ENCODE measurements at places on chromosomes 1 and 21.

- no peak for DNase-seq
Measured at GRCh38 chr1:156475568-156476500, 24.7 kb downstream of the MEF2D start.

DNA sequence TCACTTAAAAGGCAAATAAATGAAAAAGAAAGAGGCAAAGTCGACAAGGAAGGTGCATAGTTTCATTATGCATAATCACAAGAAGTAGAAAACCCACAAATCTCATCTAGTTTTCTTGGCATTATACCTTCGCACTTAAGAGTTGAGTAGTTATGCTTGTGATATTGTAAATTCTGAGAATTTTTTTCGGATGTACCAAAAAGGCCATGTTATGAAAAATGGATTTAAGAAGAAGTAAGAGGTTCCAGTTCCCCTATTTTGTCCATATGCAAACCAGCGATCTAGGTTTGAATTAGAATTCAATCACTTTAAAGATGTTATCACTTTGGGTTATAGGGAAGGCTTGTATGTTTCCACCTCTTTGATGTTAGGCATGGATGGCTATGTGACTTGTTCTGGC is 7.9 kb upstream of the ERICH3 start:
- DNase-seq = no peak

DNA sequence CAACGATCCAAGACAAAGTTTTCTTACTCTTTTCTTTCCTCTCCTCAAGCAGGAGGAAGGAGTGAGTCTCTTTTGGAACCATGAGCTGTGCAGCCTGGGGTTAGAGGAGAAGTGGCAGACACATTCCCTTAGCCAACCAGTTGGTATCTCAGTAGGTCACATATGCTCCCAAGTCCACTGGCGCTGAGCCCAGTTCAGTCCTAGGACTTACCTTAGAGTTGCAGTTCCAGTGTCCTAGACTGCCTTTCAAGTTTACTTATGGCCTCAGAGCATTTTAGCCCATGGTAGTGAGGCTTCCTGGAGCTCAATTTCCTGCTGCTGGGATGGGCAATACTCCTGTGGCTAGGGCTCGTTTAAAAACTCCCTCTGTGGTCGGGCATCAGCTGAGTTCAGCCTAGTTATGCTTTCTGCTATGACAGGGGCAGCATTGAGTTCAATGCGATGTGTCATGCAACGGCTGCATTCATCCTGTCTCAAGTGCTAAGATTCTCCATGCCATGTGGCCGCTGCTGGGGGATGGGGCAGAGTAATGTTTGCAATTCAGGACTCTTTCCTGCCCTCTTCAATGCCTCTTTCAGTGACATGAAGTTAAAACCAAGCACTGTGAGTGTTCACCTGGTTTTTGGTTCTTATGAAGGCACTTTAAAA is 103.8 kb downstream of the LRRC7 start:
- DNase-seq = no peak

DNA sequence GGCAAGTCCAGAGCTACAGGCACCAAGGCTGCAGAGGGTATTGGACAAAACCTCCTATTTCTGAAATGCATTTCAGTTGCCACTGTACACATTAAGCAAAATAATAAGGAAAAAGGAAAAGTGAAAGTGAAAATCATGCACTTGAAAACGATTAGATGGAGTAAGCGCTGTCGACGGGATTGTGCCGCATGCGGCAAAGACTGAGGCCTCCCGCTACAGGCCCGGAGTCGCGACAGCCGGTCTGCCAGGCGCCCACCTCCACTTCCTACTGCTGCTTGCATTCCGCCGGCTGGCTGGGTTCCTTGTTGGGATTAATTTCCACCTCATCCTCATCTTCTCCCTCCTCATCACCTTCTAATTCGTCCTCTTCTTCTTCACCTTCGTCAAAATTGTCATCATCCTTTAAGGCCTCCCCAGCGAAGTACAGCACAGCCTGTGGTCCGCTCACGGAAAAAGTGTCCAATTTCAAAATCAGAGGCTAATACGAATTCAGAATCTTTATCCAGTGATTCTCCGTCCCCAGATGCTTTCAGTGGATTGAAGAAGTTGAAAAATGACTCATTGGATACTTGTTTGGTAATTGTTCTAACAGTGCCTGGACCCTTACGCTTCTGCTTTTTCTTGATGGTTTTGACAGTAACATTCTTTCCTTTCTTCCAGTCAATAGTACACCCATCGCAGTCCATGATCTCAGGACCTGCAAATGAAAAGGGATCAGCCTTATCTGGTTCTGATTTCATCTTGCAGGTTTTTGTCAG is 38.0 kb downstream of the CD58 start:
- DNase-seq = no peak

DNA sequence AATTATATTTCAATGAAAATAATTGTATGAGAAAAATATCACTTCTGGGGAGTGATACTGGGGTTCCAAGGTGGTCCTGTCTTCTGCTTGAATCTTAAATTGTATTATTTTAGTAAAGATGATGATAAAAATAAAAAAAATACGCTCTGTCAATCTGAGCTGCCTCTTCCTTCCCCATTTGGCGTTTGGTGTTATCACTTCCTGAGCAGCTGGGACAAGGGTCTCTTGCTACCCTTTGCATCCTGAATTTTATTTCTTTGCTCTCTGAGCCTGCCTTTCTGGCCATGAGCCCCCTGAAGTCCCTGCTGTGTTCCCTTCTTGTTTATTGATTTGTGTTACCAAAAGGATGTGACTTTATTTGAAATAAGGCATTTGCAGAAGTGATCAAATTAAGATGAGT is 111.0 kb downstream of the KCNJ6 start:
- DNase-seq = no peak

GRCh38 chr1:170426596-170426995 is 105.4 kb upstream of the GORAB start:
- no peak for DNase-seq

- DNase-seq = no peak
Measured at GRCh38 chr21:31482460-31482859, 138.4 kb upstream of the TIAM1 start.

DNA sequence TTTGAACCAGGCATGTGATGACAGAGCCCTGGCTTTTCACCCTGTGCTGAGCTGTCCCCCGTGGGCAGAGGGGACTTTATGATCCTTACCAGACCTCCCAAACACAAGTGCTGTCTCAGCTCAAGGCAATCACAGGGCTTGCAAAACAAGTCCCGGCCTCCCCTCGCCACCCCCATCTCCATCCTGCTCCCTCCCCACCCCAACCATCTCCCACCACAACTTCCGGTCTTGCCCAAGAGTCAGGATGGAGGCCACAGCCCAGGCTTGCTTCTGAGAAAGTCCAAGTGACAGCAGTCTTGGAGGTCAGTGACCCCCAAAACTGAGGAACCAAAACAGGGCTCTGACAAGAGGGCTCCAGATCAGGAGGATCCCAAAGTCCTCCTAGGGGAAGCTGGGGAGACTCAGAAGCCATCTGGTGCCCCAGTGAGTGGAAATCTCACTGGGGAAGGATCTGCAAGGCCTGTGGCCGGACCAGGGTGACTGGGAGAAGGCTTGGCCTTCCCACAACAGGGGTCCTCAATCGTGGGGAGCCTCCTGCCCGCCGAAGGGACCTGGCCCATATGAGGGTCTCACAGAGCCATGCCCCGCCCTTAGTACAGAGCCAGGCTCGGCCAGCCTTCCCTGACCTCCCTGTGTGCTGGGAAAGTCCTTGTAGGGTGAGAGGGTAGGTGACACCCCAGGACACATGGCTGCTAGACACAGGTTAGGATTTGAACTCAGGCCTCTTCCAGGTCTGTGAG is 4.5 kb upstream of the SDC3 start:
- DNase-seq = no peak

DNA sequence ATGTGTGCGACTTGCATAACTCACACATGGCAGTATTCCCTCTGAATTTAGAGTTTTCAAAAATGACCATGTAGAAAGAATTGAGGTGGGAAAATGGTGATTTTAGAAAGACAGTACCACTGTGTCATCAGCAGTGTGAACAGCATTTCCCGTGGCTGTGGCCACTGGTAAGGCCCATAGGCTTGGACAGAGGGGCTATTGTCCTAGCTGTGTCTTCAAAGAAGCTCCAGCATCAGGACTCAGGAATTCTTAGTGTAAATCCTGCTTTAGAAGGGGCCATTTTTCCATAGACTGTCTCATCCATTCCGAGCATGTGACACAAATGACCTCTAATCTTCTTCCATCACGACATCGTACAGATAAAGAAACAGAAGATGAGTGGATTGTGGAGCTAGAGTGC is 119.3 kb upstream of the BACE2 start:
- DNase-seq = no peak

- DNase-seq = no peak
Measured at GRCh38 chr1:49606082-49606481, 417.7 kb downstream of the AGBL4 start.

DNA sequence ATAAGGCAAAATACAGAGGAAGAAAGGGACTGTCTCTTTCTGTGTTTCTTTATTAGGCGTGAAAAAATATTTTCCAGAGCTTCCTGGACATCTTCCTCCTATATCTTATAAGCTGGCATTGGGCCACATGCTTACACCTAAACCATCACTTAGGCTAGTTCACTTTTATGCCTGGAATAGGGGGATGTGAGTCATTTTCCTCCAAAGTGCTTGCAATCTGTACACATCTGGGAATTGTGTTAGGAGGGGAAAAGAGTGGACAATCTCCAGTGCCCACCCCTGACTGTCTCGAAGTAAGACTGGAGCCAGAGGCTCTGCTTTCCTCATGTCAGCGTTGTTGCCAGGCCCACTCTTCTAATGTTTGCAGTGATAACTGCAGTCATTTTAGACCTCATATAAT is 29.9 kb downstream of the GIPC2 start:
- no peak for DNase-seq

DNA sequence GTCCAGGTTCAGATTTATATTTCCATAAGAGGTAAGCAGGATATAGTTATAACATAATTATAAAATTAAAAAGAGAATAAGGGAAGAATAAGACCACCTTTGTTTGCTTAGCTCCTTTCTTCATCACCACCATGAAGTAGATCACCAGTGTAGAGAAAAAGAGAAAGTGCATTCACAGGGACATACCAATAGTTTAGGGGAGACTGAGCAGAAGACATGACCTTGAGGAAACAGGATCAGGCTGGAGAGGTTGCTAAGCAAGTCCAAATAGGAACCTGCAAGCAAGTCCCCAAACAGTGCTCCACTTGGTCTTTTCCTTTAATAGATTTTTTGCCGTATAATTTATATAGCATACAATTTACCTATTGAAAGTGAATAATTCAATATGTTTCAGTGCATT is 63.0 kb downstream of the KCNT2 start:
- no peak for DNase-seq

DNA sequence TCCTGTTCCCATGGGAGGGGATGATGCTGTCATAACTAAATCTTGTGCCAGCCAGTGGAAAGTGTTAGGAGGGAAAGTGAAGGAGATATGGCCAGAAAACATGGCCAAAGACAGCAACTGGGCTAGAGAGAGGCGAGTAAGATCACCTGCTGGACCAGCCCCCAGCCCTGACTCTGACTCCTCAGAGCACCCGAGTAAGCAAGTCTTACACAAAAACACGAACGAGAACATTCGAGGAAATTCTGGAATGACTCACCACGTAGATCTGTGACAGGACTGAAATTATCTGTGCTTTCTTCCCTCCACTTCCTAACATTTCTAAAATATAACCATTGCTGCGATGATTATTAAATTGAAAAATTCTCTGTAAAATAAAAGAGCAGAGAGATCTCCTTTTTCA is 9.2 kb downstream of the ZNF496 start:
- DNase-seq = no peak

DNA sequence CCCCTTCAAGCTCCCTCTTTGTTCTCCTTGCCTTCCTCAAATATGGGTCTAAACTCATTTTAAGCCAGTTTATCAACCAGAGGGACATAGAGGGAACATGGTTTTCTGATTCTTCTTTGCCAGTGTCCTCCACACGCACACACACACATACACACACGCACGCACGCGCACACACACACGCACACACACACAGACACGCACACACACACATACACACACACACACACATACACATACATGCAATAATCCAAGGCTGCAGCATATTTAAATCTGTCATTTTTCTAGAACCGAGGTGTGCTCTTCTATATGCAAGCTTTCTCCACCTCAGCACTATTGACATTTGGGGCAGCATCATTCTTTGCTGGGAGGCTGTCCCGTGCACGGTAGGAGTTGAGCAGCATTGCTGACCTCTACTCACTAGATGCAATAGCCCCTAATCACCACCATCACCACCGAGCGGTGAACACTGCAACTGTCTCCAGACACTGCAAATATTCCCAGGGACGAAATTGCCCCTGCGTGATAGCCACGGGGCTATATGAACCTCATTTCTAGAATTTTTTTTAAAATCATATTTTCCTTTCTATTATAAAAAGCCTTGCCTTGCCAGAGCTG is 8.0 kb downstream of the TNFRSF9 start:
- no peak for DNase-seq

DNA sequence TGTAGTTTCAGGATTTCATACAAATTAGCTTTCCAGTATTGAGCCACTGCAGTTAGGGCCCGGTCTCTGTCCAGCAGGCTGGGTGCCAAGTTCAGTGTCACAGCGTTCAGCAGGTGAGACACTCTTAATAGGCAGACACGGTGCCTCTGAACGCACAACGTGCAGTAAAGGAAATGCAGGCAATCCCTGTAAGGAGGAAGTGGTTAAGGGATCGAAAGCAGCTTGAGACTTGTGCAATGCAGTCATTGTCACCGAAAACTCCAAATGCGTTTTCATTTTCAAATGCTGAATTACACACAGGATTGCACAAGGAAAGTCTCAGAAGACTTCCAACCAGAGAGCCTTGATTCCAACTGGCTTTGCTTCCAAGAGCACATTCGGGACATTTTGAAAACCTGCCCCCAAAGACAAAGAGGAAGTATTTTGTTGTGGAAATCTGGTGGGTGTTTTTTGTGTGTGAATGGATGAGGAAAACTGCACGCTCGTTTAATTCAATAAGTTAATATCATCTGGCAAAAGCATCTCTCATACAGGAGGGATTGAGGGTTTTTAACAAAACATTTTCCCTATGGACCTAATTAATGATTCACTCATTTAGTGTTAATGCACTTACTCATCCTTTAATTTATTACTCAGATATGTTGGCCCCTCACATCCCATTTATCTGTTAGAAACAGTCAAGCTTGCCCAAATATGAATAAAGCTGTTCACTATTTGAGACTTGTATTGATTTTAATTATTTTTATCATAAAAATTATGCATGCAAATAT is 61.6 kb downstream of the PTGS2 start:
- DNase-seq = no peak

DNA sequence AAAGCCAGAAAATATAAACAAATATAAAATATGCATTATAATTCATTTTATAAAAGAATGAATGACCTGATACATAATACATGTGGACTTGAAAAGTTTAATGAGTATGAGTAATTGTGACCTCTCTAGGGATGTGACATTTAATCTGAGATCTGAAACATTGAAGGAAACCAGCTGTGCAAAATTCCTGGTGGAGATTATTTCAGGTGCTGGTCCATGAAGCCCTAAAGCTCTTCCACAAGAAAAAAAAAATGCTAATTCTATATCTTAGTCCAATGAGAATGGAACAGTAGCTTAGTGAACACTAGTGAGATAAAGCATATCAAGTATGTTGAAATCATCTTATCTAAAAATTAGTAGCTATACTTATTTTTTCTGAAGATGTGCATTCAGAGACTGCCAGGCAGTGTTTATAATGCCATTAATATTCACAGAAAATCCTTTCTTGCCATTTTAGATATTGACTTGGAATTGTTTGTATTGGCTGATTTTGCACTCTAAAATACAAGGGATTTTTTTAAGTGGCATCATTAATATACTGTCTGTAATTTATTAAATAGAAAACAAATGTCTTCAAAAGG is 1485.9 kb downstream of the PLA2G4A start:
- DNase-seq = no peak

GRCh38 chr21:34673006-34673405 is 4.2 kb downstream of the CLIC6 start:
- DNase-seq = no peak

- DNase-seq = no peak
Measured at GRCh38 chr21:34289856-34290255, 74.0 kb upstream of the KCNE2 start.

Measured in NCI-H748 treated with DMSO at 0.1 percent for 48 hours (cell line).